ENCODE measurements at places on chromosomes 3 and 15. TPM values are rescaled to one million over a fixed set of nuclear protein-coding genes. Genes with fewer than 3 reads are reported as not detected.

CLDN1 gene
- 0.17 TPM for total RNA-seq

SEC62 gene
- total RNA-seq = 60.9 TPM

UROC1 gene
- not detected for total RNA-seq

POLQ gene
- total RNA-seq = 1.9 TPM

TTC21A gene
- 4.8 TPM for total RNA-seq
